ENCODE measurements at places on chromosomes 5 and 9.

DNA sequence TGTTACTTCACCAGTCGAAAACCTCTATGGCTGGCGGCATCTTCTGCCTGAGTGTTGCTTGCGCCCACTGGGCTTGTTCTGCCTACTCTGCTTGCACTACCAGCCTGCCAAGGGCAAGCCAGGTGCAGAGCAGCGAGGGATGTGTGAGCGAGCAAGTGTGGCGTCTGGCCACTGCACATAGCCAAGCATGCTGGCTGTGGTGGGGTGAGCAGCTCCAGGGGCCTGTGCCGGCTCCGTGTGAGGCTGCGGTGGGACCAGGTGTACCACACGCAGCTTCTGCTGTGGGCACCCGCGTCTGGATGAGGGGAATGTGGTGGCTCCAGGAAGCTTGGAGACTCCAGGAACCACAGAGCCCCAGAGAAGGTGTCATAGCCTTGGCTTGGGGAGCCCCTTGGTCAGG lies 51.4 kb downstream of the GTF3C4 start:
- no peak for DNase-seq

DNA sequence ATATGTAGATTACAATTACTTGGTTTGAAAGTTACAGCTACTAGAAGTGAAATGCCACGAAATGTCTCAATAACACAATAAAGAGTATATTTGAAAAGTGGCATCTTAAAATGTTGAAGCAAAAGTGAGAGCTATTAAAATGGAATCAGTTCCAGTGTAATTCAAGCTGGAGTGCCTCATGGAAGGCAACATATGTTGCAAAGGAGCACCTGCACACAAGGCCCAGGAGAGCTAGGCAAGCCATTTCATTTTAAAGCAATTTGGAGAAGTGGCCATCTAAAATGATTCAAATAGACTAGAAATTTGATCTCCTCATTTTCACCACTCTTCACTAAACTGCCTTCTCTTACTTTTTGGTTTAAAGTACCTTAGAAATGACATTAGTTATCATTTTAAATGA lies 167.8 kb downstream of the GABRB2 start:
- no peak for DNase-seq

GRCh38 chr5:87785554-87786335 lies 373.0 kb upstream of the CCNH start:
- DNase-seq: no peak

- no peak for DNase-seq
Measured at GRCh38 chr5:109374625-109375024, 35.1 kb downstream of the PJA2 start.

GRCh38 chr9:18821788-18822187 lies 211.2 kb downstream of the SAXO1 start:
- peak; percentile 60 for DNase-seq

All from LoVo (cell line).